ENCODE measurements at places on chromosomes 2 and 18.
A peak's percentile ranks its signal among the peaks of the same experiment; 100 is the strongest.

DNA sequence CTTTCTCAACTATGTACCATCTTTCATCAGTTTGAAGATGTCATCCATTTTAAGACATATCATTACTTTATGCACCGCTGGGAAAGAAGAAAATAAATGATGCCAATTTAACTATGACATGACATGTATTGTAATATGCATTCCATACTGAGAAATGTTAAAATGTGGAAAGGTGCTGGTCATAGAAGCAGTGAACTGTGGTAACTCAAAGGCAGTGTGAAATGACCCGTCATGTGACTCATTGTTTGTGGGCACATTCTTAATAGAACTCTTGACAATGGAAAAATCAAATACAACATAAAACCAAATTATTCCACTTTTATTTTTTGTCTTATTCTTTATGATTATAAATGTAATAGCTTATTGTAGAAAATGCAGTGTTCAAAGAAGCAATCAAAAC, 455.0 kb upstream of the ST6GAL2 start:
- no peak for DNase-seq

- no peak for DNase-seq
Measured at GRCh38 chr2:45218931-45219339, 209.7 kb upstream of the SIX2 start.

DNA sequence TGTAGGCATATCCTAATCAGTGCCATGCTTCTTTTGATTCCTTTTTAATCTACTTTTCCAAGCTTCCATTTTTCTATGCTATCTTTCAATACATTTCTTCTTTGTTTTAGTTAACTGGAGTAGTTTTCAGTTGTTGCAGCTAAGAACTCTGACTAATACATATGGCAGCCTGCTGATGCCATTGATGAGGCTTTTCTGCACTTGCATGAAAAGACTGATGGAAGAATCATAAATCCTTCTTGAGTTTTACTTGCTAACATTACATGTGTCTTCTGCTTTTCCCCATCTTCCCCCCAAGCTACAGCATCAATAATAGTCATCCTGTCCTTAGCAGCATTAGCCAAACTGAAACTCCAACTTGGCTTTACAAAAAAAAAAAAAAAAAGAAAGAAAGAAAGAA, 203.3 kb downstream of the LRP1B start:
- DNase-seq = no peak

DNA sequence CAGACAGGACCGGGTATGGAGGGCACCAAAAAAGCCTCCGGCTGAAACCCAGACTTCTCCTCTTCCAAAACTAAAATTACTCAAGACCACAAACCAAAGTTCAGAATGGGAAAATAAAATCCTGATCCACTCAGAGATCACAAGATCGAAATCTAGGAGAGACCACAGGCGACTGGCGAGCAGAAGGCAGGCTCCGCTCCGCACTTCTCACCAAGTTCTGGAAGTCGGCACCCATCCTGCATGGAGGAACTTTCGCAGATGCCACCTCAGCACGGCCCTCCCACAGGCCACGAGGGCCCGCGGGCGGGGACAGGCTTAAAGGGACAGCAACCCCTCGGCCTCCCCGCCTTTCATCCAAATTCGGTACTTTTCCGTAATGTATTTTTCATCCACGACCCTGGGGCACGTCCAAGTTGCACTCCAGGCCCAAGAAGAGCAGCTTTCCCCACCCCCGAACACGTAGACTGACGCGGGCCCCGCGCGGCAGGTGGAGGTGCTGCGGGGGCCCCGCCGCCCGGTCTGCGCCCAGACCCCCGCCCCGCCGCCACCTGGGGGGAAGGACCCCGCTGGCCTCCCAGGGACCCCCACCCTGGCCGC, 43.7 kb downstream of the HDLBP start:
- peak; percentile 43 for DNase-seq

- no peak for DNase-seq
Measured at GRCh38 chr2:190887089-190887488, 6.5 kb downstream of the GLS start.

DNA sequence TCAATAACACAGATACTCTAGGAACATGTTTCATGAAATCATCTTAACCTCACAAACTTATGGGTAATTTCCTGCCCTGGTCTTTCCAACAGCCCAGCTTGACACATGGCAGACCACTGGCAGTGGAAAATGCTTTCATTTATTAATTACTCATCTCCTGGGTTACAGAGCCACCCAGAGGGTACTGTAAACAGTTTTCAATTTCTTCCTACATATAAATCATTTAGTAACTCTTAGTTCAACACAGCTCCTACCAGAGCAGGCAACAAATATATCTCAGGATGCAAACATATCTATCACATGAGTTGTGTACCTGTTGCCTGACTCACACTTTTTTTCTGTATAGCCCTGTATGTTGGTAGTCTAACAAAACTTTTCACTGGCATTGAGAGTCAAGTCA, 99.2 kb upstream of the VRK2 start:
- DNase-seq = no peak

DNA sequence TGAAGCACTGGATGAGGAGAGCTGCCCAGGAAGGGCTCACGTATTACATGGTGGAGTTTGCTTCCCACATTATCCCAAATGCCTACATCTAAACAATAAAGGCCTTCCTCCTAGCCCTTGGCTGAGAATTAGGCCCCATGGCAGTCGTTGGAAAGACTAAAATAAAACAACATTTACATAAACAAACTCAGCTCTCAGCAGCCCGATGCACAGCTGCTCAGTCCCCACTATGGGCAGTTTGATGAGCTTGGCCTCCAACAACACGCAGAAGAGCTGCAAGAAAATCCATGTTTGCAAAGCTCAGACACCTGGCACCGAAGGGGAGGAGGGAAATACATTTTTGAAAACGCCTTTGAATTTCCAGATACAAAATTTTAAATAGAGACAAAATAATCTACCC, 352.4 kb downstream of the EIPR1 start:
- DNase-seq = no peak

All from stimulated activated CD4-positive, alpha-beta T cell treated with anti-CD3 and anti-CD28 coated beads, Interleukin-15, amount 100 ng/mL, for 1 hour (primary cell).